NCI-H1092 (cell line): ENCODE measurements at places on chromosomes 3 and 15.

DNA sequence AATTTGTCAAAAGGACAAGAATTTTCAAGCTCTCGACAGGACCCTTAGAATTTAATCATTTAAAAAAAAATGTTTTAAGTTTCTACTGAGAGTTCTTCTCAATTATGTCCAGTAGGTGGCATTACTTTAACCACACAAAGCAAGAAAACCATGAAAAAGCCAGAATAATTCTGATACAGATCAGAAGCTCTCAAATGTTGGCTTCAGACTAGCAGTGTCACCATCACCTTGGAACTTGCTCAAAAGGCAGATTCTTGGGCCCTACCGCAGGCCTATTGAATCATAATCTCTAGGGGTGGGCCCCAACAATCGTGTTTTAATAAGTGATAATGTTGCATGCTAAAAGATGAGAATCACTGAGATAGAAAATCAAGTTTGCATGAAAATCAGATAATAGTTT lies 99.5 kb upstream of the KCNMB2 start:
- DNase-seq = no peak

DNA sequence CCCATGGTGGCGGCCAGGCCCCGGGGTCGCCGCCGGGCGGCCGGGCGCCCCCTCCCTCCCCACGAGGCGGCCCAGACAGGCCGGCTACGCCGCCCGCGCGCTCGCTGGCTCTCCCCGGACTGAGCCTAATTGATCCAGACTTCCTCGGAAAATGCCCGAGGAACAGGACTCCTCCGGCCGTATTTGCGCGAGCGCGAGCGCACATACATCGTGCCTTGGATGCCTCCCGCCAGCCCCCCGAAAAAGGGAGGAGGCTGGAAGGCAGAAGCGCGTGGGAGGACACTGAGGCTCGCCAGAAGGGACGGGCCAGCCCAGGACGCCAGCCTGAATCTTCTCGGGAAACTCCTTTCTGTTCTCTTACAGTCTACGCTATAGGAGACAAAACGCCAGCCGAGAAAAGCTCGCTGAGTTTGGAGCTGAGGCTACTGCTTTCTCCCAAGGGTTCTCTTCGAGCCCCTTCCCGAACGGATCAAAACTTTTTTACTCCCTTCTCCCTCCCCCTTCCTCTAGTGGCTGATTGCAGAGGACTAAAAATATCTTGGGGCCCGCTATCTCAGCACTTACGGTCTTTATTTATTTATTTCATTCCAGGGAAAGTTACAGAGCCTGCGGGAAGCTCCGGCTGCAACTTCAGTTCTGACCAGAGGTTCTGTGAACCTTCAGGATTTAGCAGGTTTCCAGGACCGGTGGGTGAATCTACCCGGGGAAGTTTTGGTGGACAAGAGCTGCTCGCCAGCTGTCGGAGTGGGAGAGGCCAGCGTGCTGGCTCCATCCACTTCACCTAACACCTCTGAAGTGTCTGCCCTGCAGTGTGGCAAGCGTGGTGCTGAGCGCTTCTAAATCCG lies at the start of gene PDZRN3:
Gene PDZRN3 (minus strand): TSS at position 121 of the 845 bp plus-strand sequence.
- peak; percentile 8 for DNase-seq

DNA sequence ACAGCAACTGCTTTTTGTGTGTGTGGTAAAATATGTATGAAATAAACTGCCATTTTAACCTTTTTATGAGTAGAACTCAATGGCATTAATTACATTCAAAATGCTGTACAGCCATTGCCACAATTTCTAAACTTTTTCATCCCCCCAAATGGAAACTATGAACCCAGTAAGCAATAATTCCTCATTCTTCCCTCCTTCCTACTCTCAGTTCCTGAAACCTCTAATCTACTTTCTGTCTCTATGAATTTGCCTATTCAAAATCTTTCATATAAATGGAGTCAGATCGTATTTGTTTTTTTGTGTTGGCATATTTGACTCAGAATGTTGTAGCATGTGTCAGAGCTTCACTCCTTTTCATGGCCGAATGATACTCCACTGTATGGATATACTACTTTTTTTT lies 5.3 kb upstream of the BLM start:
- DNase-seq = no peak

DNA sequence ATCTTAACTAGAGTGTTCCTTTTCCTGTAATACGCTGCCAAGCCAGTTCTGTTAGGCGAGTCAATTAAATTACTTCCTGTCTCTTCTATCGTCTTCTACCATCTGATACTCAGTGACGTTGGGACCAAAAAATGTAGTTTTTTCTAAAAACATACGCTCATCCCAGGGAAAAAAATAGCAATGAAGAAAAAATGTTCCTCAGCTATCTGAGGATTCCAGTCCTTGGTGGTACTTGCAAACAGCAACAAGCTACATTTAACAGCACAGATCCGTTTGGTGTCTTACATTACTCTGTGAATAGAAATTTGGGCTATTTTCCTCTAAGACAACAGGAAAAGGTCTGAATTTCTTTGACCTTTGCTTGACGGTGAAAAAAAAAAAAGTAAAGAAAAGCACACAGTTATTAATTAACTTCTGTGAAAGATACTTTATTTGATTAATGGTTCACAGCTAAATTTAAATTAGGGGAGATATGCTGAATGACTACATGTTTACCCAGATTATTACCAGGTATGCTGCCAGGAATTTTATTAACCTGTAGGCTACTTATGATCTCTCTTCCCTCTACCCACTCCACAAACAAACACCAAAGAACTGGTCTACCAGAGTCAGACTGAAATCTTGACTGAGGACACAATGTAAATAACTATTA lies 254.4 kb upstream of the ZPLD1 start:
- no peak for DNase-seq

DNA sequence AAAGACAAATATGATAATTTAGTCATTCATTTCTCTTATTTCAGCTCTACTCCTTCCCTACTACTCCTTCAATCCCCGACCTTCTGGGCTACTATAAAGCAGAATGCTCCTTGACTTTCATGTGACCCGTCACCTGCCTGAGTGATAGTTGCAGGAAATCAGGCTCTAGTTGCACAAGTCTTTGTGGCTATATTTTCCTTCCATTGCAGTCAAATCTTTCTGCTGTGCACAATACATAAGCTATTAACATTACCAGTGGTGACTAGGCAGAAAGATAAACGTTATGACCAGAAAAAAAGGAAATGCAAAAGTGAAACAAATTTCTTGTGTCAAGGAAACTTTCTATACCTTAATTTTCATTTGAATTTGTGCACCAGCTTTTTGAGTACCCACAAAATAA lies 2.3 kb downstream of the SUCNR1 start:
- DNase-seq = no peak

GRCh38 chr15:62153228-62153627 lies 11.9 kb downstream of the C2CD4B start:
- DNase-seq = no peak

DNA sequence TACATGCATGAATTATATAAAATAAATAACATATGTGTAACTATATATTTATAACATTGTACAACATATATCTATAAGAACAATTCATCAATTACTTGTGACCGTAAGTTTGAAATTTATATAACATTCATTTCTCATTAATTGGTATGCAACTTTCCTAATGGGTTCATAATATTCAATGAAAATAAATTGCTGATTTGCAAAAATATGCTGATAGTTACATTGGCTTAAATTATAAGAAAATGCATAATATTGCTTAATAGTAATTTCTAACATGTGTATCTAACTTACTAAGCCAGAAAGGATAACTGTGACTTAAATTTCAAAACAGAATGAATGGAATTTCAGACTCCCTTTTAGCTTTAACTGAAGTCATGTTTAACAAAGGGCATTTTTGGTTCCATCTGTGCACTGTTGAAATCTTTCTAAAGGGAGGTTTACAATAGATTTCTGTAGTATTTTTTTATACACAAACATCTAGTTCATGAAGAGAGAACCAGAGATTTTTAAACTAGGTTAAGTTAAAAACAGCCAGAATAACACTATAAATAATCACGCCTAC lies 310.9 kb downstream of the TBC1D5 start:
- no peak for DNase-seq
